ENCODE measurements at places on chromosomes 2 and 18. TPM values are rescaled to one million over a fixed set of nuclear protein-coding genes. Genes with fewer than 3 reads are reported as not detected.
A peak's percentile ranks its signal among the peaks of the same experiment; 100 is the strongest.

Gene DUSP28
- 2.0 TPM for total RNA-seq

Gene NEU2
- total RNA-seq = not detected

GRCh38 chr2:197993830-197994229 is 189.4 kb downstream of the PLCL1 start:
- no peak for DNase-seq

DNA sequence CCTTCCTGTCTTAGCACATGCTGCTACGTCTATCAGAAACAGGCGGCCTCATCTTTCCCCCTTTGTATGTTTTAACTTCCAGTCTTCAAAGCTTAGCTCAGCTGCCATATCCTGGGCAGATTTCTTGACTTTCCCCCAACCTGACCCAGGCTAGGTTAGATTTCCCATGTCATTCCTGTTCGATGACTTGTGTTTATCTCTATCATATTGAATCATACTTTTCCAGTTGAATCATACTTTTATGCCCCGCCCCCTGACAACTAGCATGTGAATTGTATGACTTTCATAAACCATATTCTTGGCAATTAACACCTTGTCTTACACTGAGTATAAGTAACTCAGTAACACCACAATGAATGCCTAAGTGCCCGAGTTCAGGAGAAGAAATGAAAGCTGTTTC is 128.3 kb downstream of the CYRIA start:
- DNase-seq = peak; percentile 49

GRCh38 chr18:61398961-61399705 is 65.9 kb downstream of the CDH20 start:
- peak; percentile 4 for DNase-seq

All from lung microvascular endothelial cell (primary cell).